IMR-90 (cell line): ENCODE measurements at places on chromosomes 1 and 21. TPM values are rescaled to one million over a fixed set of nuclear protein-coding genes. Genes with fewer than 3 reads are reported as not detected.

The GABRD gene
- polyA plus RNA-seq, result not detected in 2 replicates

The LAMB3 gene
- 1.6 and 2.1 TPM in 2 replicates for polyA plus RNA-seq

The PEAR1 gene
- 44.4 and 52.1 TPM in 2 replicates for polyA plus RNA-seq

The MCOLN2 gene
- polyA plus RNA-seq, result 0.27 and 0.43 TPM in 2 replicates

The PROK1 gene
- not detected in 2 replicates for polyA plus RNA-seq

The CSMD2 gene
- polyA plus RNA-seq, result 0.36 TPM in 2 replicates

The CTSE gene
- polyA plus RNA-seq, result not detected in 2 replicates

The DUSP10 gene
- polyA plus RNA-seq, result 41.7 and 44.8 TPM in 2 replicates

The MYOG gene
- not detected in 2 replicates for polyA plus RNA-seq

The PPIAL4G gene
- not detected in 2 replicates for polyA plus RNA-seq

The TSNAX gene
- polyA plus RNA-seq, result 14.7 and 19.6 TPM in 2 replicates

The LRRC38 gene
- not detected in 2 replicates for polyA plus RNA-seq

The WDR3 gene
- 15.3 and 16.7 TPM in 2 replicates for polyA plus RNA-seq

The COP1 gene
- polyA plus RNA-seq, result 12.8 and 17.8 TPM in 2 replicates

The C1orf174 gene
- 22.5 and 26.7 TPM in 2 replicates for polyA plus RNA-seq

The IFNLR1 gene
- polyA plus RNA-seq, result not detected in 2 replicates

The TNNI3K gene
- polyA plus RNA-seq, result 0.49 and 1.3 TPM in 2 replicates

The GBP7 gene
- not detected in 2 replicates for polyA plus RNA-seq

The NUP210L gene
- polyA plus RNA-seq, result 0.02 TPM in 1 of 2 replicates, not detected in the other

The SDHB gene
- polyA plus RNA-seq, result 122 and 125 TPM in 2 replicates

The CLDN19 gene
- not detected in 2 replicates for polyA plus RNA-seq
